ENCODE measurements at places on chromosomes 2 and 18.

DNA sequence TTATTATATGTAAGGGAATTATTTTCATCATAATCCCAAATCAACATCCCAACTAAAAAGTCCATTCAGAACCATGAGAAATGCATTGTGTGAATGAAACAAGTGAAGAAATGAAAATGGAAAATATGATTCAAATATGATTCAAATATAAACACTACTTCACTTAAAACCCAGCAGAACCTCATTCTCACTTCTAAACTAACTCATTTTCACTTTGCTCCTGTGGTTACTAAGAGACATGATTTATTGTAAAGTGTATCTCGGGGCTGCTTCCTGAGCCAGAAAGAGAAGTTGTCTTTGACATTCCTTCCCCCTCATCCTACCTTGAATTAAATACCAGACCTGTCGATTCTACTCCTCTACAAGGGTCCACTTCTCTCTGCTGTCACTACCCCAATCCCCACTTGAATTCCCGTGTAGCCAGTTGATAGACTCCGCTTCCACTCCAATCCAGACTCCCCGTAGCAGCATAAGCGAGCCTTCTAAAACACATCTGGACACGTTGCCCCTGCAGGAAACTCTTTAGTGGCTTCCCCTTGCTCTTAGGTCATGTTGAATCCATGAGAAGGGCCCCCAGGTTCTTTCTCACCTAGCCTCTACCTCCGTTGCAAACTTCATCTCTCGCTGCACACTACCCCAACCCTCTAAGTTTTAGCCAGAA is 697.0 kb upstream of the ID2 start:
- DNase-seq, result no peak

DNA sequence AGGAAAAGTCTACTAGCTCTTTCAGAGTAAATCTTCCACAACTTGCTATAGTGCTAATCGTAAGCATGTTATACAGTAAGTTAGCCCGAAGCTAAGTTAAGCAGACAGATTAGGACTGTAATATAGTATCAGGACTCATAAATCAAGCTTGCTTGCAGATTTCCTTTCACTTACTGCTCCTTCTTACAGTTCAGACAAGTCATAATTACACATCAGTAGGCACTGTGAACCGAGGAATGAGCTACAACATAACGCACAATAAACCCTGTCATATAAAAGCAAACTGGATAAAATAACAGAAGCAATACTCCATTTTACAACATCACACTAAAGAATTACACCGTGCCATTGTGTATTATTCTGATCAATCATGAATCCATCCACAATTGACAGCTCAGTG is 832.6 kb upstream of the ZEB2 start:
- DNase-seq, result no peak

- DNase-seq, result no peak
These were observed 86.5 kb downstream of the VSNL1 start for GRCh38 chr2:17626986-17627385.

GRCh38 chr18:79926306-79926705 is 25.1 kb downstream of the SLC66A2 start:
- no peak for DNase-seq

DNA sequence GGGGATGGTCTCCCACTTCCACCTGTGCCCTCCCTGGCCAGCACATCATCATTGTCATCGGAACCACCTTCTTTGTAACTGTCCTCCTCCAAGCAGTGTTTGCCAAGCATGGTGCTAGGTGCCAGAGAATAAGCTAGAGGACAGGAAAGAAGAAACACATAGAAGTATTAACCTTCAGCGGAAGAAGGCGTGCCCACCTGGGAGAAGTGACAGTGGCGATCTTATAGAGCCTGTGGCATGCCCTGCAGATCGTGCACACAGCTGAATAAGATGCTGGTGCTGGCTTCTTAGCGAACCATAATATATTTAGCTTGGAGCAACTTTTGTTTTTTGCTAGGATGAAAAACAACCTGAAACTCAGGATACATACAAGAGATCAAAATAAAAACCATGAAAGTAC is 148.0 kb downstream of the FAM210A start:
- no peak for DNase-seq

GRCh38 chr18:77716282-77716681 is 466.6 kb downstream of the GALR1 start:
- DNase-seq, result no peak

- no peak for DNase-seq
These were observed 11.0 kb downstream of the TANK start for GRCh38 chr2:161170958-161171932.

DNA sequence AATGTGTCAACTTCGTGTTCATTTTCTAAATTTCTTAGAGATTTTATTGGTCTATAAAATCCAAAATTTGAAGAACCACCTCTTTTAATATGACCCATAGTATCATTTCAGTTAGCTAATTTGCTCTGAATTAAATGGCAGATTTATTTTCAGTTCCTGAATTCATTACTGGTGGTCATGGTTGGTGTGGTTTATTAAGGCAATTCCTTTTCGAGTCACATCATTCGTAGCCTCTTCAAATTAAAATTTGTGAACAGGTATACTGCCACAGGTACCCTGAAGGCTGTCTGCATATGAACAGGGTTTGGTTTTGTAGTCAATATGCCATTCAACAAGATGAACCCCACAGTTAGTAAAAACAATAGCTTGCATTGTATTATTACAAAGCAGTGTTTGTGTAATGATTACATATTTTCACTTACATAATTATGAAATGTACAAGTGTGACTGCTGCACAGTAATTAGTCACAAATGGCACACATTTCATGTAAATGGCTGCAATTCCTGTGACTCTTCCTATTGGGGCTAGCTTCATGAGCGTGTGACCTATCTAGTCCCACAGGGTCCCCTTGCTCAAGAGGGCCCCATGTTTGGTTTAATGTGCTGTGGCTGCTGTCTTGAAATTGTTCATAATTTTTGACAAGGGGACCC is 48.9 kb downstream of the CDC42EP3 start:
- no peak for DNase-seq

GRCh38 chr2:110124038-110124825 is 8.6 kb upstream of the MALL start:
- DNase-seq, result no peak

DNA sequence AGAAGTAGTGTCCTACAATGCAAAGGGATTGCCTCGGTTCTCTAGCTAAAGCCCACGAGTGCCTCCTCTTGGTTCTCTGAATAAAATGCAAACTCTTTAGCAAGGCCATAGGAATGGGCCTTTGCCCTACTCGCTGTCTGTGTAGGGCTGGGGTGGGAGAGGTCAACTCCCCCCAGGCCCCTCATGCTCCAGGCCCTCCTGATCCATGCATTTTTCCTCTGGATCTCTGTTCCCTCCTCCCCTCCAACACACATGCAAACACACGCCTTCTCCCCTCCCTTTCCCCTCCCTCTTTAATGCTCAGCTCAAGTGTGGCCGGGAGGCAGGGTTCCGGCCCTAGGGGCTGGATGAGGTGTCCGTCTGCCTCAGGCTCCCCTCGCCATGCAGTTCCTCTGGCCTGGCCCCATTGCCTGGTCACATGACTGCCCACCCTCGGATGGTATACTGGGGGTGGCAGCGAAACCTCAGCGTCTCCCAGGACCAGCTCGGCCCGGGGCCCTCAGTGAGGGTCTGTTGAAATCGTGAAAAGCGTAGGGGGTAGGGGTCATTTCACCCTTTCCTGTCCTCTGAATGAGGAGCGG is 14.9 kb upstream of the KLF11 start:
- no peak for DNase-seq

DNA sequence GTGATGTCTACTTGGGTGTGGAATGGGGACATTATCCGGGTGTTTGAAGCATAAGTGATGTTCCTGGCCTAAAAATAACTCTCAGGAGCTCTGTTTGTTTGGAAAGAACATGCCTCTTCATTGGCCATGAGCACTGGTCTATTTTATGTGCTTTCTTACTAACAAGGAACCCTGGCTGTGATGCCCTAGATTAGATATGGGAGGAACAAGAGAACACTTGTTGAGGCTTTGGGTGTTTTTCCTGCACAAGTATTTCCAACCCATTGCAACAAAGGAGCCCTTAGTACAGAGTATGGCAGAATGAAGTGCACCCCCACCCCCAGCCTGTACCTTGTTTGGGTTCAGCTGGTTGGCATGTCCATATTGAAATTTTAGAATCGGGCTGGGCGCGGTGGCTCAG is 95.9 kb downstream of the SLC4A3 start:
- DNase-seq, result no peak

DNA sequence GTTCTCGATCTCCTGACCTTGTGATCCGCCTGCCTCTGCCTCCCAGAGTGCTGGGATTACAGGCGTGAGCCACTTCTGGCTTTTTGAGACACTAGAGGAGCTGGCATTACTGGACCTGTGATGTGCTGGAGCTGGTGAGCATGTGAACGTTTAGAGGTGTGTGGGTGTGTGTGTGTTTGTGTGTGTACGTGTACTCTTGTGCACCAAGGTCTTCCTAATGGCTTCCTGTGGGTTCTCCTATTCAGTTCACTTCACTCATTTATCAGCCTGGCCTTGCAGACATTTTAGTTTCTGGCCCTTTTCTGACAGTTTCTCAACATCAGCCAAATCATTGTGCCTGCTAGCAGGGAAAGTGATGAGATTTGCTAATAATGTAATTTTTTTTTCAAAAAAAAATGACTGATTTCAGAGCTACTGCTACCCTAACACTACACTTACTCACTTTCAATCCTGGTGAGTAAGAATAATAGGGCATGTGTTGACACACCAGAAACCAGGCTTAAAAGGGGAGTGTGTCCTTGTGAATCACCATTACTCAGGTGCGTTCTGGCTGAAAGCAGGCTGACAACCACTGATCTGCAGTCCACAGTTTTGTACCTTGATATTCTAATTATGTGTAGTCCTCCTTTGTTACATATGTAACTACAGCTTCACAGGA is 41.0 kb upstream of the ACTR3 start:
- no peak for DNase-seq

GRCh38 chr2:75432761-75433361 is 127.9 kb downstream of the EVA1A start:
- no peak for DNase-seq

GRCh38 chr2:205975082-205975949 is 110.7 kb downstream of the INO80D start:
- no peak for DNase-seq

DNA sequence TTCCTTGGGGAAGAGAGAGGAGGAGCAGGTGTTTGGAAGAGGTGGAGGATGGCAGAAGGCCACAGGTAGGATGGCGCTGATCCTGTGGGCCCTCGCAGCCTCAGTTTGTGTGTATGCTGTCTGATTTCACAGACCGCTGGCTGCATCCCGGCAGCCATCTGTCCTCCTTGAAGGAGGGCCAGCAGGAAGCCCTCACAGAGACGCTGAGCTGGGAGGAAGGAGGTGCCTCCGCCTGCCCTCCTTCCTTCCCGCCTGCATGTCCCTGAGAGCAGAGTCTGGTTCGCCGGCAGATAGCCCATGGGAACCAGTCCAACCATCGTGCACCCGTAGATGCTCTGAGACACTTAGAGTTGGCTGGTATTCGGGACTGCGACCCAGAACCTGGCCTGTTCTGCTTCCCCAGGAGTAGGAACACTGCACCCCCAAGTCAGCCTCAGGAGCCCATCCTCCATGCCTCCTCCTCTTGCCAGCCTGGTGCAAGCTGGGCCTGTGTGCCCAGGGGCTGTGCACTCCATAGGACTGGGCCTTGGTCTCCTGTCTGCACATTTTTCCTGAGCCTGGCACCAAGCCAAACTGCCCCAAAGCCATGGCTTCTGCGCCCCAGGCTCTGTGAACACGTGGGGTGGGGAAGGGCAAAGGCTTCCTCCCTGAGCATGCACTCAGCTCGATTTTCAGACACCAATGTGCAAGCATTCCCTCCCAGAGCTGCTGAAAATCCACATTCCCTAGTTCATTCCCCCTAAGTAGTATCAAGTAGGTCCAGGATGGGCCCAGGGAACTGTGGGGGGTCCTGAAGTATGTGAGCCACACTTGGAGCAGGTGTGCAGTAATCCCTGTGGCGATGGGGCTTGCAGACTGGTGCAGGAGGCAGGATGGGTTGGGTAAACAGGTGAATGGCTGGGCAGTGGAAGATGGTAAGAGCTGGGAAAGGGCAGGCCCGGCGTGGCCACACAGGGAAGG is 115.6 kb downstream of the SEPTIN10 start:
- DNase-seq, result no peak

GRCh38 chr2:215658635-215659305 is 222.9 kb upstream of the FN1 start:
- no peak for DNase-seq

GRCh38 chr2:159045545-159046454 is 77.4 kb downstream of the TANC1 start:
- no peak for DNase-seq

DNA sequence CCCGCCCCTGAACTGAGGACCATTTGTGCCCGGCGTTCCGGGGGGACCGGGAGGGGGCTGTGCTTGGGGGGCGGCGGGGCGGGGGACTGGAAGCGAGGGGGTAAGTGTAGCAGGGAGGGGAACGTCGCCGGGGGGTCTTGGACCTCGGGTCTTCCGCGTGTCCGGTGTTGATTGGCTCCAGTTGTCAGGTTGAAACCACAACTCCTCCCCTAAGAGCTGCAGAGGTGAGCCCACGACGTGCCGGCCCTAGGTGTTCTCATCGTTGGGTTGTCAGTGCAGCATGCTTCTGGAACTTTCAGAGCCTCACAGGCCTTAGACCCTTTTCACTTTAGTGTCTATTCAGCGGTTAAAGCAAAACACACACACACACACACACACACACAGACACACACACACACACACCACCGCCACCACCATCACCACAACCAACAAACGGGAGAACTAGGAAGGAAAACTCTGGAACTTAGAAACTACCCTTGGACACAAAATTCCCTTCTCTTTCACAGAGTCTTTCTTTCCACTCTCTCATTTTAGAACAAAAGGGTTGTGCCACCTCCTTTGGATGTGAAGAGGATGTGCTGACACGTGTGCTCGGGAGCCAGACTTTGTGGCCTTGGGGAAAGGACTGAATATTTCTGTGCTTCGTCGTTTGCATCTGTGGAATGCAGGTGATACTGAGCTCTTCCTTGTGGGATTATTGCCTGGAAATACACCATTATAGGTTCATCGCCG is 6.7 kb upstream of the DLX2 start:
- no peak for DNase-seq

DNA sequence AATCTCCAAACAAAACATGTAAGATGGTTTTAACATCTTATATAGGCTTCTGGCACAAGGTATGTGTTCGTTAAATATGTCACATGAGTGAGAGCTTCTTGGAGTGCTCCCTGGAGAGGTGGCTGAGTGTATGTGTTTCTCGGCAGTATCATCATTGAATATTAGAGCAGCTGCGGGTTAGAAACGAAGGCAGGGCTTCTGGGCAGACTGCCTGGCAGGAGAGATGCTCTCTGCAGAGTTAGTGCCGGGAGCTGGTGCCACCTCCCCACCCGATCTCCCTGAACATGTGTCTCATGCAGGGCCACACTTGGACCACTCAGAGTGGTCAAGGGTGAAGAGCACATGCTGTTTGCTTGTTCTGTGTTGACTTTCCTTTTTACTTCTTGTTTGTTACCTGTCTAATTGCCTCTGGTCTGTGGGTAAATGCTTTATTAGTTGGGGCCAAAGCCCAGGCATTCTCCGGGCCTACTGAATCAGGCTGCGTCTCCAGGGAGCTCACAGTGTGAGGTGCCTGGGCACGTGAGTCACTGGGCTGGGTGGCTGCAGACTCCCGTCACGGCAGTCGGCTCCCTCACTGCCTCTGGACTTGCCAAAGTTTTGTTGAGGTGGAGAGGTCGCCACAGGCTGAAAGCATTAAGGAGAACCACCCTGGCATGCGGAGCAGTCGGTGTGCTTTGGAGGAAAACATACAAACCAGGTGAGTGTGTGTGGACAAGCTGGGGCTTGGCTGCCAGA is 246.6 kb downstream of the FHOD3 start:
- DNase-seq, result no peak
